ENCODE measurements at places on chromosomes 7 and 10.

- no peak for DNase-seq
Observed at GRCh38 chr7:11130012-11130411, 156.3 kb downstream of the PHF14 start.

DNA sequence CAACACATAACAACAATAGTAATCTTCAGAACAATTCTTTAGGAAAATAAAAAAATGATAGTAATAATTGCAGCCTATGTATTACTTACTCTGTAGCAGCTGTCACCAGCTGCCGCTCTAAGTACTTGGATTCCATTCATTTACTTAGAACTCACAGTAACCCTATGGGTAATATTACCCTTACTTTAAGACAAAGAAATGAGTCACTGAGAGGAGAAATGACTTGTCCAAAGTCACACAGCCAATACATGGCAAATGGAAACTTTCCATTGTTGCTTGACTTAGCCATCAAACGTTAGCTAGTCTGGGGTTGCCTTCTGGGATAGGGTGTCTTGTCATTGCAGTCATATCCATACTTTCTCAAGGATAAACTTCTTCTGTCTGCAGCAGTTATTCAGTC, 3.6 kb downstream of the CCNY start:
- DNase-seq = no peak

DNA sequence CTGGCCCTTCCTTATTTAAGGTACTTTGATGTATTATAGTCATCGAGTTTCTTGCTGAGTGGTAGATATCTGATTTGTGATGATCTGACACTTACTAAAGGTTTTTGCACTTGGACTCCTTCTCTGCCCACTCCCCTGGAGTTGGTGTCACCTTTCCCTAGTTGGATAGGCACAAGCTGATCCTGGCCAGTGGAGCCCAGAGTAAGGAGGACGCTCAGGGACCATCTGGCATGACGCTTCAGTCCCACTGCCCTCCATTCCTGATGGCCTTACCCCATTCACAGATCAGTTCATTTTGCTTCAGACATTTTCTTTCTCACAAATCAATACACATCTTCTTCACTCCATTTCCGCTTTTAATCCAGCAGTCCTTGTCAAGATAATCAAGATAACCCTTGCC, 20.1 kb downstream of the ASB15 start:
- no peak for DNase-seq

GRCh38 chr10:34859170-34859569, 44.1 kb upstream of the PARD3 start:
- DNase-seq = no peak

GRCh38 chr10:63464402-63465292, 1.1 kb downstream of the JMJD1C start:
- no peak for DNase-seq

- no peak for DNase-seq
Observed at GRCh38 chr10:59682986-59683937, 26.4 kb downstream of the SLC16A9 start.

DNA sequence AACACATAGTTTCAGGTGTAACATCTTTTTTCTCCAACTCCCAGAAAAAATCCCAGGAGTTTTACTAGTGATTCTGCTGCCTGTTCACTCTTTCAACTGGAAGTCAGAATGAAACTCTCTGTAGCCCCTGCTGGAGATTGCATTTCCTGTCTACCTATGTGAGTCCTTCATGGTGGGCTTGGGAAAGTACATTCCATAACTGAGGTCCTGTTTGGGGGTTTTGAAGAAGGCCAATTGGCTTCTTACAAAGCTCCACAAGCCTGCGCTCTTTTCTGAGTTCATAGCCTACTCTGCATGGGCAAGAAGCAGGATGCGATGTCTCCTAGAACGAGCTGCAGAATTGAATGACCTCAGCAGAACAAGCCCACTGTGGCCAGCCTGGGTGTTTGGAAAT, 86.7 kb downstream of the LYZL2 start:
- no peak for DNase-seq

DNA sequence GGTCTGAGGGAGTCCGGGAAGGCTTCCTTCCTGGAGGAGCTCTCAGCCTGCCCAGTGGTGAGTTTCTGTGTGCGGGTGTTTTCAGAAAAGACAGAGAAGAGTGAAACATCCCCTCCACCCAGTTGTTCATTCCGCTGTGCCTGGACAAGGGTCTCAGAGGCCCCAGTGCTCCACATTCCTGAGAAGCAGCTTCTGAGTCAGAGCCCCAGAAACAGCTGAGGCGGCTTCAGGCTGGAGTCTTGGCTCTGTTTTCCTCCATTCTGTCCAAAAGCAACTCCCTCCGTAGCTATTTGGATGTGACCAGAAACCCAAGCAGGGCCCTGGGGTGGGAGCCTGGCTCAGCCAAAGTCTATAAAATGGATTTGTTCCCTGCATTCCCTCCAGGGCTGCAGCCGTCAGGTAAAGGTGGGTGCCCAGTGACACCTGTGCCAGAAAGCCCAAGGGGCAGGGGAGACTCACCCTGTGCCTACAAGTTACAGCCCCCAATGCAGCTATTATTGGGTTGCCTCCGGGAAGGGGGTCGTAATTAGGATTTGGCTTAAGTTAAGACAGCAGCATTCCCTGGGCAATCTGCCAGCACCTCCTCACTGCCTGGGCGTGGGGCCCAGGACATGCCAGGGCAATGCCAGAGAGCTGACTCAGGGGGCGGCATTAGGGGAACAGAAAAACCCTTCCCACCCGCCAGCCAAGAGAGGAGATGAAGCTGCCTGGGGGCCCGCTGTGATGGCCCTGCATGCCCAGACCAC, 13.1 kb upstream of the CAMK2G start:
- peak; percentile 30 for DNase-seq

GRCh38 chr10:42969909-42970308, 107.0 kb upstream of the RET start:
- no peak for DNase-seq

Data from endothelial cell (in vitro differentiated cells).